ENCODE measurements at places on chromosomes 16 and 17. TPM values are rescaled to one million over a fixed set of nuclear protein-coding genes. Genes with fewer than 3 reads are reported as not detected.

- no peak for DNase-seq
These were observed 4.8 kb downstream of the ARRB2 start for GRCh38 chr17:4715063-4715744.

DNA sequence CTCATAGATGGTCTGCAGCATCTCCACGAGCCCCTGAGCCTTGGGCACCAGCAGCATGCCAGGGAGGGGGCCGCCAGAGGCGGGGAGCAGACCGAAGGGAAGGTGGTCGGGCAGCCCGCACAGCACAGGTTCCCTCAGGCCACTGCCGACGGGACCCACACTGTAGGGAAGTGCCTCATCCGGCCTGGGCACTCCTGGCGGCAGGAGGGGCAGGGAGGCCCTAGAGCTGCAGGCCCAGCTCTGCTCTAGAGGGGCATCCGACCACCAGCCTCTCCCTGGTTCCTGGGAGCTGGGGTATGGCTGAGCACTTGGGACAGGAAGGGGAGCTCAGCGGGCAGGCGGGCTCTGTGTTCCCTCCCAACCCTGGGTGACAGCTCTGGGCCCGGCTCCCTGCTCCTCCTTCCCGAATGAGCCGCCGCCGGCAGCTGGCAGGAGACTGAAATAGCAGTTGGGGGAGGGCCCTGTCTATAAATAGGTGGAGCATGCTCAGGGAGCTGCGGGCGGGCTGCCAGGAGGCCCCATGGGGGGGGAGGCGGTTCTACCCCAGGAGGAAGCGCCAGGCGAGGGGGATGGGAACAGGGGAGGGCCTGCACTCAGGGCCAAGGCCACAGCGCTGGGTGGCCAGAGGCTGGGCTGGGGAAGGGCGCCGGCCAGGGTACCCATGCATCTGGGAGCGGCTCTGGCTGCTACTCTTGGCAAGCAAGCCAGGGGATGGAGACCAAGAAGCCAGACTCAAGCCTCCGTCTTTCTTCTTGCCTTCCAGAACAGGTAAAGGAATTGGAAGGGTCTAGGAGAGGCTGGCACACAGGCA is 12.4 kb downstream of the HDAC5 start:
- peak; percentile 91 for DNase-seq

- DNase-seq: no peak
These were observed 33.3 kb upstream of the SMPD3 start for GRCh38 chr16:68481636-68482035.

GRCh38 chr17:83173914-83174361 is 94.5 kb downstream of the METRNL start:
- no peak for DNase-seq

DNA sequence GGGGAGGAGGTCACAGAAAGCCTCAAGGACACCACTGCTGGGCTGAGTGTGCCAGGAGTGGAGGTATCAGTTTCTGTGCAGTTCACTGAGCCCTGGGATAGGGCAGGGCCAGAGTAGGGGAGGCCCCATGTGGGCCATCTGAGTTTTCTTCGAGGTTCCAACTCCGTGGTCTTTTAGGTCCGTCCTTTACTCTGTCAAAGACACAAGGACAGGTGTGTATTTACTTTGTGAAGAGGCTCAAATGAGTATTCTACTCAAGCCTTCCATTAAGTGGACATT is 59.5 kb downstream of the USP22 start:
- DNase-seq: no peak

DNA sequence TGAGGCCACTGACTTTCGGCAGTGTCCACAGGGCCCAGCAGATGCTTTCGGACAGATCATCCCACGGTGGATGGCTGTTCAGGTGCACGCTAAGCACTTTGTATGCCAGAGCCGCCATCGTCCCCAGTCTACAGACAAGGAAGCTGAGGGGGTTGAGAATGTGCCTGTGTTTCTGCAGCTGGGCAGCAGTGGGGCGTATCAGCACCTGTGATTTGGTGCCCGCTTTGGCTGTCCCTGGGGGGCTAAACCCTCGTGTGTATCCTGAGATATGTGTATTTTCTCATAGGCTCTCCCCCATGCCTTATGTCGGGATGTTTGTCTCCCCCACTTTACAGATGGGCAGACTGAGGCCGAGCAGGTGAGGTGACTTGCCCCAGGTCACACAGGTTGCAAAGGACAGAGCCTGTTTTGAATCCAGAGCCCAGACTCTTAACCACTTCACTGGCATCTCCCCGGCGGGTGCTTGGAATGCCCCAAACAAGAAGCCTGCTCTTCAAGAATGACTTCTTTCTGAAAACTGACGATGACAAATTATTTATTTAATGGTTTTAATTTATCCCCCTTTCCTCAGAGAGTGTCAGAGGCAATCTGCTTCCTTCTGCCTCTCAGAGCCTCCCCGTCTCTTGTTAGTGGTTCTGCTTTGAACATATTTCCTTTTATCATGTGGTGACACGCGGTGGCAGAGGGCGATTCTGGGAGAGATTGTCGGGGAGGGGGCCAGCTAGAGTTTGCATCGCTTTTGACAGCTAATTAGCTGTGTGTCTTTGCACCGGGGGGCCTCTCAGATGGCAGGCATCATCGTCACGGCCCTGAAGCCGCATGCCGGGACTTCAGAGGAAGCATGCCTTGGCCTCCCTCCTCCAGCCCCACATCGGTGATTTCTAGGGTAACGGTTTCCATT is 149.6 kb upstream of the CIBAR2 start:
- DNase-seq: no peak

GRCh38 chr17:15087946-15088345 is 177.2 kb downstream of the PMP22 start:
- DNase-seq: no peak

GRCh38 chr17:58381124-58382035 is 29.4 kb upstream of the SUPT4H1 start:
- DNase-seq: no peak

GRCh38 chr16:76882105-76882504 is 308.9 kb upstream of the MON1B start:
- DNase-seq: no peak

GRCh38 chr16:84582958-84583516 is 34.8 kb downstream of the COTL1 start:
- no peak for DNase-seq

DNA sequence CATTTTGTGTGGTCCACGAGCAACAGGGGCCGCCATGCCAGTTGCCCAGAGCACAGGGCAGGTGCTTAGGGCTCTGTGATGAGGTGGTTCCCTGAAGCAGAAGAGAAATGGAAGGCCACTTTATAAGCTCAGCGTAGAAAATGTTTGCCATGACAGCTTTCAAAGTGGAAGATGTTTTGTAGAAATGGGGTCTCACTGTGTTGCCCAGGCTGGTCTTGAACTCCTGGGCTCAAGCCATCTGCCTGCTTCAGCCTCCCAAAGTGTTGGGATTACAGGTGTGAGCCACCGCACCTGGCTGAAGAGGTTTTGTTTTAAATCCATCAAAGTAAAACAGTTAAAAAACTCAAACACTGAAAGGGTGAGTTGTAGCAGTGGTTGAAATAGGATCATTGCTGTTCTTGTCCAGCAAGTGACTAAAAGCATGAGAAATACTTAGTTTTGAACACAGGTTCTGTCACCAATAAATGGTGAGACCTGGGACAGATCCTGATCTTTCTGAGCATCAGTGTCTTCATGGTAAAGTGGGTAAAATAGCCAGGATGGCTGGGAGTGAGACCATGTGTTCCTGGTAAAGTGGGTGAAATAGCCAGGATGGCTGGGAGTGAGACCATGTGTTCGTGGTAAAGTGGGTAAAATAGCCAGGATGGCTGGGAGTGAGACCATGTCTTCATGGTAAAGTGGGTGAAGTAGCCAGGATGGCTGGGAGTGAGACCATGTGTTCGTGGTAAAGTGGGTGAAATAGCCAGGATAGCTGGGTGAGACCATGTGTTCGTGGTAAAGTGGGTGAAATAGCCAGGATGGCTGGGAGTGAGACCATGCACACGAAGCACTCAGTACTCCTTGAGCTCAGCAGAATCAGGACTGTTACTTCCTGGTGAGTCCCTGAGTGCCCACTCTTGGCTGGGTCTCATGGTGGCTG is 46.0 kb downstream of the BANP start:
- DNase-seq: no peak

DNA sequence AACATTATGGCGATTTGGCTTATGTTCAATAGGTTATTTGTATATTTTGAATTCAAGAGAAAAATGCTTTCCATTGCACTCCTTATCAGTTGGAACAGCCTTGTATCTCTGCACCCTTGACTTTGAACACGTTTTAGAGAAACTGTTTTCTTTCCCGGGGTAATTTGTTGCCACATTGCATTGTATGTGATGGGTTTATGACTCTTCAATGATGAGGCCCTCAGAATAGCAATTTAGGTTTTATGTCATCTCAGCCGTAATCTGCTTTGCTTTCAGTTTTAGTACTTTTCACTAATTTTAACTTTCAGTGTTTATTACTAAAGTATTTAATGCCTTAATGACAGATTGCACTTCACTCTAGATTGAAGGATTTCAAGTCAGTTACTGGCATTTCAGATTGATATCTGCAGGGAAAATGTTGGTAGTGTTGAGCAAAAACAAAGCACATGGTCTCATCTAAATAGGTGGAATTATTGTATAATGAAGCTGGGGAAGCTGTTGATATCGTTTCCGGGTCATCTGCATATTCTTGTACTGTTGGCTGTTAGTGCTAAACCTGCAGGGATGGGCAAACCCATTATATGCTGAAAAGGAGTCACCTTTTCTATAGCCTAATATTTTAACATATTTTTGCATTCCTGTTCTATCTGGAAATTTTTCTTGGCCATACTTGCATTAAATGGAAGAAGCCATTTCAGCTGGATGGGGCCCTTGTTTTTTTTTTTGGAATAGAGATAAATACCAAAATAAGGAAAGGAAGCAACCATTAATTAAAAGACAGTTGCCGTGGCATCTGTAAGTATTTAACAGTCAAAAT is 2.0 kb downstream of the LUC7L3 start:
- DNase-seq: peak; percentile 10

DNA sequence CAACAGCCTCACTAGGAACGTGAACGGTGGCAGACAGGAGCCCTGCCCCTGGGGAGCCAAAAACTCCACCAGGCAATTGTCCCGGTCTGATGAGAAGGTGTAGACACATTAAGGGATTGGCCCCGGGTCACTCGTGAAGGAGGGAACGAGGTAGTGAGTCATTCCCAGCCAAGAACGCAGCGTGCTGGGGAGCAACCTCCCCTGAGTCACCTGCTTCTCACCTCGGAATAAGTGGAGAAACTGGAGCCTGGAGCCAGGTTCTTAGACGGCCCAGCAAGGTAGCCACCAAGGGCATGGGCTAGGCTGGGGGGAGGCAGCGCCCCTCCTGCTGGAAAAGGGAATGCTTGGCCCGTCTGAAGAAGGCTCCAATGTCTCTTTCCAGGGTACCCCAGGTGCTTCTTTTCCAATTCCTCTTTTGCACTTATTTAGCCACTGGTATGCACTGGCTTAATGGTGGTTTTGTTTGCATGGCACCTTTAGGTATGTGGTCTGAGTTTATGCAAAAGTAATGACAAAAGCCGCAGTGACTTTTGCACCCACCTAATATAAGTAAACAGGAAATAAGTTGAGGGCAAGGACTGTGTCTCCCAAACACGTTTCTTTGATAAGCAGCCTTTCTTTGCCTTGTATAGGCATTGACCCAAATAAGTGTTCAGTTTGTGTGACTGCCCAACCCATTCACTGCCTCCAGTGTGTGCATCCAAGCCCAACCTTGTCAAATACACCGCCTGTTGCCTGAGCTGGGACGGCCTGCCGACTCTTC is 1.8 kb upstream of the HELZ start:
- DNase-seq: no peak

- DNase-seq: no peak
These were observed 241.8 kb upstream of the CIBAR2 start for GRCh38 chr16:85353839-85354685.

- no peak for DNase-seq
These were observed 298.2 kb upstream of the C16orf82 start for GRCh38 chr16:26768385-26769010.

GRCh38 chr16:83623892-83624291 is 183.9 kb upstream of the HSBP1 start:
- no peak for DNase-seq

- DNase-seq: no peak
These were observed 5.0 kb downstream of the JUP start for GRCh38 chr17:41781404-41782110.

DNA sequence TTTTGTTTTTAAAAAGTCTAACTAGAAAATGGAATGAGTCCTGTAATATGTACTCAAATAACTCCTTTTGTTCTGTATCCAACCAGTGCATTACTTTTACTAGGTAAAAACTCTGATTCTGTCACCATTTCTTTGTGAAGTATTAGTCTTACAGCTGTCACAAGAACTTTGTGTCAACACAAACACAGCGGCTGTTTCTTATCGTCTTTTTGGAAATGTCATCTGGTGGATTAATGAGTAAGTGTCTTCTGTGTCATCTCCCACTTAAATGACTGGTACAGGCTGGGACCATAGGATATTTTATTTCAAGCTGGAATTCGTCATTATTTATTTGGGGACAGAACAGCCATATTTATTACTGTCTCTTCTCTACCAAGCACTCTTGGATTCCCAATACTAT is 19.1 kb upstream of the ALDH3A2 start:
- no peak for DNase-seq

GRCh38 chr16:68400083-68400923 is 48.0 kb downstream of the SMPD3 start:
- DNase-seq: no peak

GRCh38 chr16:8712589-8713361 is 38.4 kb downstream of the ABAT start:
- DNase-seq: no peak

DNA sequence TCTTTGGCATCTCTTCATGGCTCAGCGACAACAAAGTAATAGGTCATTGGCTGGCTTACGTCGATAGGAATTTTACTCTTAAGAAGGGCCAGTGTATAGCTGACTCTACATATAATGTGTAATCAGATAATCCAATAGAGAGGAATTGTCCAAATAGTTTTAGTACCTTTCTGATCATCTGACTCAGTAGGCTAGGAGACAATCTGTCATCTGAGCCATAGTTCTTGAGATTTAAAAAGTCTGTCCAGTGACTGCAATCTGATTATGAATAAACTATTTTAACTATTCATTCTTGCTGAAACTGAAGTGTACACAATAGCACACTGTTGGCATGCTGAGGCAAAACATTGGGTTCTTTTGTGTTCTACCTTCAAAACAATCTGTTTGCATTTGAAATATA is 21.4 kb upstream of the NOL11 start:
- no peak for DNase-seq

- no peak for DNase-seq
These were observed 10.7 kb upstream of the MPP2 start for GRCh38 chr17:43918026-43918389.

GRCh38 chr17:74454197-74455024 is 12.0 kb upstream of the CD300A start:
- peak; percentile 72 for DNase-seq

ABI3 gene
- 16.9 TPM for total RNA-seq

MYL4 gene
- total RNA-seq: 0.76 TPM

CETP gene
- total RNA-seq: 12.8 TPM

NPIPB13 gene
- total RNA-seq: 1.6 TPM

GAST gene
- total RNA-seq: not detected

EFCAB5 gene
- 0.25 TPM for total RNA-seq

ARHGDIA gene
- 97.7 TPM for total RNA-seq

CLEC19A gene
- not detected for total RNA-seq

SMIM5 gene
- total RNA-seq: not detected

RNF157 gene
- 0.26 TPM for total RNA-seq

FBXL16 gene
- total RNA-seq: under 0.01 TPM

LRRC45 gene
- total RNA-seq: 10.1 TPM

MT1A gene
- total RNA-seq: not detected

All from dermis microvascular lymphatic vessel endothelial cell (primary cell).